Activated CD4-positive, alpha-beta memory T cell treated with anti-CD3 and anti-CD28 coated beads, Interleukin-2, amount 10 ng/mL, durations not matched to agents 7 days and 5 days (primary cell): ENCODE measurements at places on chromosomes 2 and 18. TPM values are rescaled to one million over a fixed set of nuclear protein-coding genes. Genes with fewer than 3 reads are reported as not detected.

Gene FER1L5
- not detected for total RNA-seq

- no peak for DNase-seq
Measured at GRCh38 chr2:112579241-112579640, 5.2 kb upstream of the CHCHD5 start.

GRCh38 chr2:171201271-171201670 lies 40.6 kb upstream of the TLK1 start:
- no peak for DNase-seq

GRCh38 chr2:219002395-219003266 lies 9.4 kb upstream of the CRYBA2 start:
- DNase-seq, result peak; percentile 43

Gene SPDYA
- total RNA-seq, result 1.2 TPM

Gene KIF1A
- 0.58 TPM for total RNA-seq

Gene ZNF385B
- not detected for total RNA-seq

Gene EPC2
- total RNA-seq, result 28.0 TPM

GRCh38 chr2:21928292-21928691 lies 804.5 kb downstream of the TDRD15 start:
- no peak for DNase-seq

GRCh38 chr2:85400541-85401463 lies 9.4 kb downstream of the CAPG start:
- no peak for DNase-seq

- DNase-seq, result no peak
Measured at GRCh38 chr2:121473512-121473911, 57.2 kb upstream of the RNU4ATAC start.

DNA sequence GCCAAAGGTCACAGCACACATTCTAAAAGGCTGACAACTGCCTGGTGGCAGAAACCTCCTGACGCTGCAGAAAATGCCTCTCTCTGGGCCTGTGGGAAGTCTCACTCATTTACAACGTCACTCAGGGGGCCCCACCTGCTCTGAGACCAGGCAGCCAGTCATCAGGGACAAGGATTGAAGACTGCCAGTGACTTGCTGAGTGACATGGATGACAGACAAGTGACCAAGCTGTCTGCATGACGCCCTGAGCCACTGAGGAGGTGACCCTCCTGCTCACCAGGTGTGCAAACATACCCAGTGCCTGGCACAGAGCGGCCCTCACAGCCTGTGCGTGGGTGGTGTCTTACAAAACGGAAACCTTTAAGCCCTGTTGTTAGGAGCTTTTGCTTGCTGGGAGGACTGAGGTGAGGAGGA lies 392.4 kb downstream of the TNS1 start:
- DNase-seq, result peak; percentile 44

DNA sequence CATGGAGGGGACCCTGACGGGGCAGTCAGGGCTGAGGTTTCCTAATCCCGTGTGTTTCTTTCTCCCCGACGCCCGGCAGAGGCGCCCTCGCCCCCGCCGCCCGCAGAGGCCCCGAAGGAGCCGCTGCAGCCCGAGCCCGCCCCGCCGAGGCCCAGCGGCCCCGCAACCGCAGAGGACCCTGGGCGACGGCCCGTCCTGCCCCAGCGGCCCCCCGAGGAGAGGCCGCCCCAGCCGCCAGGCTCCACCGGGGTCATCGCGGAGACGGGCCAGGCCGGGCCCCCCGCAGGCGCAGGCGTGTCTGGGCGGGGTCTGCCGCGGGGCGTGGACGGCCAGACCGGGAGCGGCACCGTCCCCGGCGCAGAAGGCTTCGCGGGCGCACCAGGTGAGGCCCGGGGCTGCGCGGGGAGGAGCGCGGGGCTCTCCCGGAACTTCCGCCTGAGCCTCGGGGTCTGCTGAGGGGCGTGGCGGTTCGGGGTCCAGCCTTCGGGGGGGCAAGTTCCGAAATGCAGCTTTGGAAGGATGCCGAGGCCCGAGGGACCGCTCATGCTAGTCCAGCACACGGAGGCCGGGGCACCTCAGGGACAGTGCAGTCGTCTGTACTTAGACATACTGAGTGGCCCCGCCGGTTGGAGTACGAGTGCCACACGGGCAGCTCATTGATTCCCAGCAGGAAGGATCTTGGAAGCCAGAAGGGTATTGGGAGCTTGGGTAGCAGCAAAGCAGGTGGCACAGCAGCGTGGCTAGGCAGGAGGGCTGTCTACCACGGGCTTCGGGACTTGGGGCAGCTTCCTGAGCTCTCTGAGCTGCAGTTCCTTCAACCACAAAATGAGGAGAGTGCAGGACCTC lies 60.1 kb downstream of the EMILIN2 start:
- peak; percentile 53 for DNase-seq

Gene COL5A2
- total RNA-seq, result 1.6 TPM

Gene GAD1
- total RNA-seq, result 1.5 TPM

DNA sequence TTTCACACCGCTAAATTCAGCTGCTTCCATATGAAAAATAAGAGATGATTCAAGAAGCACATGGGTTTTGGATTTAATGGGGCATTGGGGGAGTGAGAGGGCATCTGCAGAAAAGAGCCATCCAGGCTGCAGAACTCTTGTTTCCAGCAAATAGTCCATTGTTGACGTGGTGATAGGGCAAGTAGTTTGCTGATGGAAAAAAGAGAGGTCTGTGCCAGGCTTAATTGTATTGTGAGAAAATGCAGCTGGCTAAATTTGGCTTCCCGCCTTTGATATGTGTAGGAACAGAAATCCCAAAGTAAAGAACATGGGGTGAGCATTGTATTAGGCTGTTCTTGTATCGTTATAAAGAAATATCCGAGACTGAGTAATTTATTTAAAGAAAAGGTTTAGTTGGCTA lies 199.5 kb downstream of the SETBP1 start:
- no peak for DNase-seq

DNA sequence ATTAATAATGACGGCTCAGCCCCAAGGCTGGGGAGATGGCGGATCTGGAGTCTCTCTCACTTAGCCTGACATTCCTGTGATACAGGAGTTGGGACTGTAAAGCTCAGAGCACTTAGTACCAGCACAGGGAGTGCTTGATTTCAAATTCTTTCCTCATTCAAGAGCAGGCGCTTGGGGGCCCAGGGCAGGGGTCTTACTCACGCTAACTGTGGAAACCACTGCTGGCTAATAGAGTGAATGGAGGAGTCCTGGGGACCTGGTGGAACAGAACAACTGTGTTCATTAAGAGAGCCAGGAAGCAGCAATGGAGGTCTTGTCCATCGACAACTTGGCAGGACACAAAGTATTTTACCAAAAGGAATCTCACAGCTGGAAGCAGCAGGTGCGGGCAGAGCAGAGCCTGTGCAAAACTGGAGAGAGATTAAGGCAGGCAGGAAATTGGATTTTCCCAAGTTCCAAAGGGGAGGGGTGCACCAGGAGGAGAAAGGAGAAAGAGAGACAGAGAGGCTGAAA lies 358.9 kb downstream of the TNS1 start:
- no peak for DNase-seq

DNA sequence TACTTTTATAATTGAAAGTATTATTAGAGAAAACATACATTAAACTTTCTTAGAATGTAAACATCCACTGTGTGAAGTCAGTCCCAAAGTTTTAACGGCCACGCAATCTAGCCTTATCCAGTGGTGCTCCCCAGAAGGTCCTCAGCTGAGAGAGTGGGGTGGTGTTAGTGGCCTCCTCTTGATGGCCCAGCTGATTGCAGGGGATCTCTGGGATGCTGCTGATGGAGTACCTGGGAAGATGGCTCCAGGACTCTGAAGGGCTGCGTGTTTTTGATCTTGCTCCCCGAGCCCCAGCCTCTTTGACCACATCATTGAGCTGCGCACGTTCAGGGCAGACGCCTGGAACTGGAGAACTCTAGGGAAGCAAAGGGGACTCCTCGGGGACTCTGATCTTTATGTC lies 181.4 kb downstream of the FAM210A start:
- no peak for DNase-seq

DNA sequence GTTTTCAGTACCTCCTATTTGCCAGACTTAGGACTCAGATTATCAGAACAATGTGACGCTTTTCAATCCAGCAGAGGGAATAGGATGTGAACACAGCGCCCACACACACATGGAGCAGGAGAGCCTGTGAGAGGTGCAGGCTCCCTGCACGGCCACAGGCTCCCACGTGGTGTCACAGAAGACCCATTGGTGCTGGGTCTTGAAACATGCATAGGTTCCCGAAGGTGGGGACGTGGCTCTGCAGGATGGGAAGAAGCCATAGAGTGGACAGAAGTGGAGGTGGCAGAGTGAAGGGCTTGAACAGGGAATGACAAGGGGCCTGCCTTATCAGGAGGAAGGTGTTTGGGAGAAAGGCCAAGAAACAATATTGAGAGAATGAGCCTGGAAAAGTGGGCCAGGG lies 78.5 kb upstream of the BCL2L11 start:
- DNase-seq, result no peak

- DNase-seq, result no peak
Measured at GRCh38 chr2:201886504-201886903, 80.2 kb downstream of the CDK15 start.

- no peak for DNase-seq
Measured at GRCh38 chr2:211495339-211495738, 938.9 kb downstream of the CPS1 start.

Gene CCDC141
- 2.6 TPM for total RNA-seq

Gene SERPINB13
- not detected for total RNA-seq

Gene CAPN14
- total RNA-seq, result 0.35 TPM

Gene INO80D
- total RNA-seq, result 25.4 TPM

Gene SPP2
- not detected for total RNA-seq

DNA sequence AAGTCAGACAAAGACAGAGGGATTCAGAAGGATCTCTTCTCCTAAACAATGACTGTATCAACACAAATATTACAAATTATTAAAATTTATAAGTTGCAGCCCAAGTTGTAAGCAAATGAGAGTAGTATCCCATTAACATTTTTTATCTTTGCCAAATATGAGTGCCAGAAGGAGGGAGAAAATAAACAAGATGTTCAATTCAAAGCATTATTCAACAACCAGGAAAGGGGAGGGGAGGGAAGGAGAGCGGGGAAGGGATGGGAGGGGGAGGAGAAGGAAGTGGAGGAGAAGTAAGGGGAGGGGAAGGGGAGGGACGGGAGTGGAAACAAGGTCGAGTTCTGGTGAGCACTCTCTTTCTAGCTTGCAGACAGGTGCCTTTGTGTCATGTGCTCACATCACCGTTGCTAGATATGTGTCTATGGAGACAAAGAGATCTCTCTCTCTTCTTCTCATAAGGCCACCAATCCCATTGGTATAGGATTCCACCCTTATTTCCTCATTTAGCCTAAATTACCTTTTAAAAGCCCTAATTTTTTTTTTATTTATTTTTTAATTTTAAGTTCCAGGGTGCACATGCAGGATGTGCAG lies 679.6 kb upstream of the CHAC2 start:
- no peak for DNase-seq

Gene MTX2
- total RNA-seq, result 12.2 TPM

DNA sequence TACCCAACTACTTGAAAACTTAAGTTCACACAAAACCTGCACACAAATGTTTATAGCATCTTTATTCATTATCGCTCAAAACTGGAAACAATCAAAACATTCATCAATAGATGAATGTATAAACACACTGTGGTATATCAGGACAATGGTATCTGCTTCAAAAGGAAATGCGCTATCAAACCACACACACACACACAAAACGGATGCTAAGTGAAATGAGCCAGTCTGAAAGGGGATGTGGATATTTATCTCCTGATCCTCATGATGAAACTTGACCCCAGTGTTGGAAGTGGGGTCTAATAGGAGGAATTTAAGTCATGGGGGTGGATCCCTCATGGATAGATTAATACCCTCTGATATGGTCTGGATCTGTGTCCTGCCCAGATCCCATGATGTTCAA lies 22.0 kb downstream of the PDCL3 start:
- DNase-seq, result no peak

Gene C2orf72
- total RNA-seq, result 0.98 TPM

DNA sequence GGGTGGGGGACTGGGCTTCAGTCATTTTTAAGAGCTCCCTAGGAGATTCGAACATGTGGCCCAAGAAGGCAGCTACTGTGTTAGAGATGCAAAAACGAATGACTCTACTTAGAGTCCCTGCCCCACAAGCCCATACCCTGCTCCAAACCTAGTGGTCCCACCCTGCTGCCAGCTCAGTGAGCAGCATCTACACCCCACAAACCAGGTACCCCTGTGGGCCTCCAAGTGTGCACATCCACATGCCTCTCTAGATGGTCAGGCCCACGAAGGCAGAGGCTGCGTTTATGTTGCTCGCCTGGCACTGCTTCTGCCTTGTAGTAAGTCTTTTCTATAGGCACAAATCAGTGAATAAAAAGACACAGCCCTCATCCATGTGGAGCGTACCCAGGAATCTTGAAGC lies 112.6 kb downstream of the PDCL3 start:
- DNase-seq, result no peak

Gene GKN2
- not detected for total RNA-seq

DNA sequence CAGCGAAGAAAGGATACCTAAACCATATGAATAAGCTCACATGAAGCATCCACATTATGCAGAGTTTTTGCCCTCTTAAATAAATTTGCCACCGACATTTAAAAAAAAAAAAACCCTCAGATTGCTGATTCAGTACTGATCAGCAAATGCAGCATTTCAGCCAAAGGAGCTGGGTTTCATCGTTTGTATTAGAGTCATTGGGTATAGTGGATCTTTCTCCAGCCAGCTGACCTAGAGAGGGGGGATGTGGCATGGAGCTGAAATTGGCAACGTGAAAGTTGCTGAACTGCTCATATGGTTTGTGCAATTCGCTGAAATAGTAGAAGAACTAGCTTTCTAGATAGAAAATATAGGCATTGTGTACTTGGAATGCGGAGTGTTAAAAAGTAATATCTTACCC lies 73.5 kb upstream of the ZNF397 start:
- no peak for DNase-seq

DNA sequence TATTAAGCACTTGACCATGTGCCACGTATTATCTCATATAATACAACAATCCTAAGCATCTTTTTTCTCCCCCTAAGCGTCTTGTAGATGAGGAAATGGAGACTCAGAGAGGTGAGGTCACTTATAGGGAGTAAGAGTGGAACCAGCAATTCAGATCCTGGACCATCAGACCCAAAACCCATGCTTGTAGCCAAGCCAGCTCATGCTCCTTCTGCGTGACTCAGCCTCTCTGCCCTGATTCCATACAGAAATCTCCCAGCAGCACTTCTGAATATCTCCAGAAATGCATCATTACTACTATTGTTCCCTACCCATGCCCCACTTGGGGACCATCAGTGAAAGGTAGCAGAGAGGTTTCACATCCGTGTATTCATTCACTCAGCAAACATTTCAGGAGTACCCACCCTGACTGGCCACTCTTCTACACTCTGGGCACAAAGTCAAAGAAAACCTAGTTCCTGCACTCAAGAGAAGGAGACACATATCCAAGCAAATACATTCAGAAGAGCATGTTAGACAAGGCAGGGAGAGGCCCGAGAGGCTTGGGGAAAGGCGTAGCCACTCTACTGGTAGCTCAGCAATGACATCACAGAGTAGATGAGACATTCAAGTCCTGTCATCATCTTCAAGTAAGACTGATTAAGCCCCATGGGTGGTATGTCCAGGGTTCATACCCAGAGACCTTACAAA lies 141.9 kb downstream of the MTCL1 start:
- DNase-seq, result no peak

Gene CDH2
- total RNA-seq, result not detected

DNA sequence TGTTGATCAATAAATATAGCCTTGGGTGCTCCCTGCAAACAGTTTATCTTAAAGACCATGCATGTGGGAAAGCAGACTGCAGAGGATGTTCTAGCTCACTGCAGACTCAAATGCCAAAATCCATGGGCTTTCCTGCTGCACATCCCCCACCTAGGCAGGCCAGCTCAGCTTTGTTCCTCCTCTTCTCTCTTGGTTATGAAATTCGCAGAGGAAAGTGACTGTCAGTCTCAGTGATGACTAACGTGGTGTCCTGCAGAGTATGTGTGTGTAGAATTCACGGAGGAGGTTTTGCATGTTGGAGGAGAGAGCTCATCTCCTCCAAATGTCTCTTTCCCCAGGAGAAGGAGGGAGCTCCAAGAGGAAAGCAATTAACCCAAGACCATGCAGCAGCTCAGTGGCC lies 21.4 kb upstream of the KCNS3 start:
- no peak for DNase-seq
